ENCODE measurements at places on chromosomes 13 and 19.

DNA sequence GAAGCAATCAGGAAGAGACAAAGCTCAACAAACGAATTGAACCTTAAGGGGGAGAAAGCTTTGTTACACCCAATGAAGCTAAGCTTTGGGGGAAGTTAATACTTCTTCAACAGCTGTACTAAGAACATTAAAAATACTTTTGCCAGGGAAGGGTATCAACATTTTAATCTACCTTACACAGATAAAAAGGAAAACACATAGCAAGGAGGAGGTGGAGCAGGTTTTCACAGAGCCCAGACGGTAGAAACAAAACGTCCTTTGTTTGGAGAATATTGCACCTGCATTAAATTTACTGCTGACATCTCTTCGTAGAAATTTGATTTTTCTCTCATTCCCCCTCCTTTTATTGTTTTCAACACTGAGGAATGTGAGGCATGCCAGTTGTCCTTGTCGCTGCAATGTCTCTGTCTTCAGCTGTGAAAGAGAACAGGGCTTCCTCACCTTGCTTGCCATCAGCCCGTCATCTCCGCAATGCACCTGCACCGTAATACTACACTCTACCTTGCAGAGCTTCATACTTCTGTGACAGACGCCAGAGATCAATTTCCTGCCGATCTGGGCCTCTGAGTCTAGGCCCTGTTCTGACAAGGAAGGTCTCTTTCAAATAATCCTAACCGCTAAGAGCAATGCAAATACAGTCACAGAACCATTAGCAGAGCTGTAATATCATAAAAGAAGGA lies 270.8 kb downstream of the SPRY2 start:
- no peak for DNase-seq

DNA sequence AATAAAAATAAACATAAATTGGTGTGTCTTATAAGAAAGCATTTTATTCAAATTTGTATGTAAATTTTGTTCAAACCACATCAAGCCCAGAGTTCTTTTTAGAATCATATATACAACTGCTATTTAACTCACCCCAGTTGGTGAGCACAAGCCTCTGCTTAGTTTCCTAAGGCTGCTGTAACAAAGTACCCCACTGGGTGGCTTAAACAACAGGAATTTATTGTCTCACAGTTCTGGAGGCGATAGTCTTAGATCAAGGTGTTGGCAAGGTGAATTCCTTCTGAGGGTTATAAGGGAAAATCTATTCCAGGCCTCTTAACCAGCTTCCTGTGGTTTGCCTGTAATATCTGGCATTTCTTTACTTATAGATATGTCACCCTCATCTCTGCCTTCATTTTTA lies 1133.5 kb downstream of the OLFM4 start:
- no peak for DNase-seq

DNA sequence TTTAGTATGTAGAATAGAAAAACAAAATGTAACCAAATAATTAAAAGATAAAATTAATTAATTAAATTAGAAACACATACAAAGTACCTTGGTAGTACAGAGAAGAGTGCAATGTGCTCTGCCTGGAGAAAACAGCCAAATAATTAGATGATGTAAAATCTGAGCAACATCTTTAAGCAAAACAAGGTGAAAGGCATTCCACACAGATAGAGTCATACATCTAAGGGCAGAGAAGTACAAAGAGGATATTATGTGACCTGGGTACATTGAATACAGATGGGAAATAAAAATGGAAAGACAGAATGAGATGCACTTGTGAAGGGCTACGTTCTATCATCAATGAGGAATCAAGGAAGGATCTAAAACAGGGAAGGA lies 25.2 kb upstream of the FNDC3A start:
- no peak for DNase-seq

DNA sequence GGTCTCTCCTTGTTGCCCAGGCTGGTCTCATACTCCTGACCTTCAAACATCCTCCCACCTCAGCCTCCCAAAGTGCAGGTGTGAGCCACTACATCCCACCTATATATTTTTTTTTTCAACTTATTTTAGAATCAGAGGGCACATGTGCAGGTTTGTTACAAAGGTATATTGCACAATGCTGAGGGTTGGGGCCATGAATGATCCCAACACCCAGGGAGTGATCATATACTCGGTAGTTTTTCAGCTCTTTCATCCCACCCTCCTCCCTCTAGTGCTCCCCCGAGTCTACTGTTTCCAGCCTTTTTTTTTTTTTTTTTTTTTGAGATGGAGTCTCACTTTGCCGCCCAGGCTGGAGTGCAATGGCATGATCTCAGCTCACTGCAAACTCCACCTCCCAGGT lies 38.4 kb upstream of the ADGRE1 start:
- no peak for DNase-seq

- no peak for DNase-seq
Measured at GRCh38 chr13:43126420-43126819, 103.0 kb downstream of the DNAJC15 start.

DNA sequence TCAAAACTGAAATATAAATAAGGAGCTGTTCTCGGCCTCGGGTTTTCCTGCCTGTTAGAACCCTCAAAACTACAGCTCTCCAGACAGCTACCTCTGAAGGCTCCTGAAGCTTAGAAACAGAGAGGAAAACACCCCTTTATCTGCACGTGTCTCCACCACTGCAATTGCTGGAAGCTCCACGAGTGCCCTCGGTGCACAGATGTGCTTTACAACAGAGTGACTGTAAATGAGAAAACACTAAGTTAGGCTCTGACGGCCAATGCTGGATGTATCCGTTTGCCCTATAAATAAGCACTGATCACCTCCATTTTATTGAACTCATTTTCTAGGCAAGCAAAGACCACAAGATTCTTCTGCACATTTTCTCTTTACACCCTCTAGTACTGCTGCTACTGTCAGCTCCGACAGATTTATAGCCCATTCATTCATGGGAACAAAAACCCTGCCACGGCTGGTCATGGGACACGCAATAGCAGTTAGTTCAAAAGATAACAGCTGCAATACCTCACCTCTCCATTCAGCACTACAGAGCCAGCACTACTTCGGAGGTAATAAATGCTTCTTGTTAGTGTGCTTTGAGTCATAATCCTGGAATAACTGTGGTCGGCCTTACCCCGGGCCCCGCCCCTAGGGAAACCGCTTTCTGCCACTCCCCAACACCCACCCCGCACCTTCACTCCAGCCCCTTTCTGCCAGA lies 241.1 kb upstream of the ZNF507 start:
- DNase-seq = no peak

GRCh38 chr13:58566176-58566575 lies 934.6 kb downstream of the PCDH17 start:
- DNase-seq = no peak

DNA sequence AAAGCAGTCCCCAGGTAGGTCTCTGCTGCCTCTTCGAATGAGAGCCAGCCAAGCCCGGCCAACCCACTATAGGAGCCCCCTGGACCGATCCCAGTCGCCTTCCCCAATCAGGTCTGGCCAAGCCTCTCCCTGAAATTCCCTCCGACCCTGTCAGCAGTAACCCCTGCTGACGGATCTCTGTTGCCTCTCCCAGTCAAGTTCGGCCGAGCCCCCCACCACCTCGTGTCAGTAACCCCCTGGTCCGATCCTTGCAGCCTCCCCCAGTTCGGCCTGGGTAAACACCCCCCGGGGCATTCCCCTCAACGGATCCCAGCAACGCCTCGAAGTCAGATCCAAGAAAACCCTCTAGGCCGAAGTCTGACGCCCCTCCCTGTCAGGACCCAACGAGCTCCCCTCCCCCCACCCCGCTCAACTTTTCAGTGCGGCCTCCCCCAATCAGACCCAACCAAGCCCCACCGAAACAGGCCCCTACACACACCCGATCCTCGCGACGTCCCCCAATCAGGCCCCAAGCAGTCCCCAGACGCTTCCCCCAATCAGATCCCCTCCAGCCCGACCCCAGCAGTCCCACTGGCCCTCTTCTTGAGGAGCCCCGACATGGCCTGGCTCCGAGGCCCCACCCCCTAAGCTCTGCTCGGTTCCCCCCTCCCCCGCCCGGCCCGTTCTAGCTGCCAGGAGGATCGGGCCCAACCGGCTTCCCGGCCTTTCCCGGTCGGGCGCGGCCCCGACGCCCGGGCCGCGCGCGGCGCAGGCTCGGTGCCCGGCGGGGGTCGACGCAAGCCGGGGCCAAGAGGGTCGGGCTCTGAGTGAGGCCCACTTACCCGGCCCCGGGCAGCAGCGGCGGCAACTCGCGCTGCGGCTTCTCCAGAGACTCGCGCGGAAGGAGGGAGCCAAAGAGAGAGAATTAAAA lies 1.8 kb downstream of the TNPO2 start:
- no peak for DNase-seq

- no peak for DNase-seq
Measured at GRCh38 chr19:18995804-18996241, 37.5 kb downstream of the SUGP2 start.

- no peak for DNase-seq
Measured at GRCh38 chr13:47087841-47088240, 191.0 kb upstream of the HTR2A start.

DNA sequence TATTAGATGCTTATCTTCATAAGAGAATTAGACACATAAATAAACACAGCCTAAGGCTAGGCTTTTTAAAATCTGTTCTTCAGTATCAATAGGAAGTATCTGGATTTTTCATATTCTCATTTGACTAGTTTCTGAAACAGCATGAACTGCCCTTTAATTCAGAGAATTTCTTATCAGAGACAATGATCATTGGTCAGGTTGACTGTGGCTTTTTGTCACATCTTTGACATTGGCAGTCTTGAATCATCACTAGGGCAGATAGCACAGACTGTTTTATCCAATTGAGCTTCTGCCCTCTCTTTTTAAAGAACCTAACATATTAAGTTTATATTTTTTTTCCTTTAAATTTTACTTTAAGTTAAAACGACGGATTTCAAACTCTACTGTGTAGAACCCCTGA lies 59.6 kb downstream of the DPY19L3 start:
- no peak for DNase-seq

- DNase-seq = no peak
Measured at GRCh38 chr19:47094557-47095475, 18.8 kb downstream of the ZC3H4 start.

DNA sequence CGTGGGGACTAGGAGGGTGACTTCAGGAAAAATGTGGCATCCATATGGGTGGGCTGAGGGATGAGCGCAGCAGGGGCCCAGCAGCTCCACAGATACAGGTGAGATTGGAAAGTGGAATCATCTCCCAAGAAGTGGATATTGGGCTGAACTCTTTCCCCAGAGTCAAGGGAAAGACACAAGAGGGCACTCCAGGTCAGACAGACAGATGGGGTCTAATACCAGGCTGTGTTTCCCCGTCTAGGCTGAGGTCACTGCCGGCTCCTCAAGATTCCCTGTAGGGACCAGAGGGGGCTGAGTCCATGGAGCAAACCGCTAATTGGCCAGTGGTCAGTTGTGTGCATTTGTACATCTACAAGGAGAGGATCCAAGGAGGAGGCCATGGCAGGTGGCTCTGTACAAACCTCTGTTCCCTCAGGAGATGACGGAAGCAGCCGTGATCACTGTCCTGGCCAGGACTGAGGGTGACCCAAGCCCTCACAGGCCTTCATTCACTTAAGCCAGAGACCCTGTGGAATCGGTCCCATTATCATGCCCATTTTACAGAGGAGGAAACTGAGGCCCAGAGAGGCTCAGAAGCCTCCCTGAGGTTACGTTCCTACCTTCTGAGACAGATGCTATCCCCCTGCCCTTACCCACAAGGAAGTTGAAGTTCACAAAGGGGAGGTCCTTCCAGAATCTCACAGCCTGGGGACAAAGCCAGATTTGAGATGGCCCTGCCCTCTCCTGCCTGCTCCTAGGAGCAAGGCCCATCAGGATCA lies 14.9 kb upstream of the IGLON5 start:
- no peak for DNase-seq

GRCh38 chr13:27641711-27642502 lies 20.2 kb downstream of the POLR1D start:
- DNase-seq = no peak
